ENCODE measurements at places on chromosomes 3 and 15. TPM values are rescaled to one million over a fixed set of nuclear protein-coding genes. Genes with fewer than 3 reads are reported as not detected.
A peak's percentile ranks its signal among the peaks of the same experiment; 100 is the strongest.

UBXN7 gene
- polyA plus RNA-seq, result 33.2 TPM

GRCh38 chr3:159779883-159780282 is 208.8 kb upstream of the IL12A start:
- no peak for DNase-seq

UBAP1L gene
- 3.1 TPM for polyA plus RNA-seq

FSD2 gene
- 0.15 TPM for polyA plus RNA-seq

TLE3 gene
- polyA plus RNA-seq, result 32.1 TPM

DNA sequence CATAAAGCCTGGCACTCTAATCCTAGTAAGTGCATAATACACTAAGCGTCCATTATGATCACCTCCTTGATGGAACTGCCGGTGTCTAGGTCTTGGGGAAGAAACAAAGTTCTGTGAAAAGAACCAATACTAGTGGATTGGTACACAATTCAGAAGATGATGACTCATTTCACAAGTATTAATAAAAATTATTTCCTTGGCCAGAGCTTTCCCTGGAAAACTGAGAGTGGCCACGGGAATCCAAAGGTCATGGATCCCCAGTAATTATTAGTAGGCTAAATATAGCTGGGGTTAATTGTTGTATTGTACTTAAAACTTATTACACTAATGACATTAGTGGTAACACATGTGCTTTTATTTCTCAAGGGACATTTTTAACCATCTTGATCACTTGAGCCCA is 808.0 kb upstream of the NR2F2 start:
- no peak for DNase-seq

DNA sequence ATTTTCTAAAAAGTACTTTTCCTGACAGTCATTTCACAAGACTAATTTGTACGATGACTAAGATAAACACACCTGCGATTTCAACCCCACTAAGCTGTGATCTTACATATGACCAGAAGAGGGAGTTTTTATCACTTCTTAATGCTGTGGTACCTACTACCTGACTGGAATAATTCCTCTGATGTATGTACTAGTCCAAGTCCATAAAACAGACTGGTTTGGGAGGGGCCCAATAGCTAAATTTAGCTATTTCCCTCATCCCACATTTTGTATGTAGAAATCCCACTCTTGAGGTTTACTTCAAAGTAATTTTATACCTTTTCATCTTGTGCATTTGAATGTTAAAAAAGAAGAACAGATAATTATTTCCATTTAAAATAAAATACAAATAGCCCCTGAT is 49.7 kb upstream of the SCAANT1 start:
- DNase-seq, result no peak

DNA sequence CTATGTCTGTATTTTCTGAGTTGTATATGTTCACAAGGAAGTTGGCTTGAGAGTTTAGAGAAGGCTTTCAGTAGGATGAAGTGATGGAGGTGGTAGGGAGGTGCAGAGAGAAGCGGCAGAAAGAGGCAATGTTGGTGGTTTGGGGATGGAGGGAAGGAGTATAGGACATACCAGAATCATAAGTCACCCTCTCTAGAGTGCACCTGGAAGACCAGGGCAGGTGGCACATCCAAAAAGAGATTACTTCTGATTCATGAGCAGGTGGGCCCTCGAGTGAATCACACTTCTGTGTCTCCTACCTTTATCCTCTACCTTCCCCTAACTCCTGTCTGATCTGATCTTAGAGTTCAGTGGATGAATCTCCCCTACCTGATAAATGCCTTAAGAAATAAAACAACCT is 41.8 kb upstream of the MRPL3 start:
- DNase-seq, result no peak

DNA sequence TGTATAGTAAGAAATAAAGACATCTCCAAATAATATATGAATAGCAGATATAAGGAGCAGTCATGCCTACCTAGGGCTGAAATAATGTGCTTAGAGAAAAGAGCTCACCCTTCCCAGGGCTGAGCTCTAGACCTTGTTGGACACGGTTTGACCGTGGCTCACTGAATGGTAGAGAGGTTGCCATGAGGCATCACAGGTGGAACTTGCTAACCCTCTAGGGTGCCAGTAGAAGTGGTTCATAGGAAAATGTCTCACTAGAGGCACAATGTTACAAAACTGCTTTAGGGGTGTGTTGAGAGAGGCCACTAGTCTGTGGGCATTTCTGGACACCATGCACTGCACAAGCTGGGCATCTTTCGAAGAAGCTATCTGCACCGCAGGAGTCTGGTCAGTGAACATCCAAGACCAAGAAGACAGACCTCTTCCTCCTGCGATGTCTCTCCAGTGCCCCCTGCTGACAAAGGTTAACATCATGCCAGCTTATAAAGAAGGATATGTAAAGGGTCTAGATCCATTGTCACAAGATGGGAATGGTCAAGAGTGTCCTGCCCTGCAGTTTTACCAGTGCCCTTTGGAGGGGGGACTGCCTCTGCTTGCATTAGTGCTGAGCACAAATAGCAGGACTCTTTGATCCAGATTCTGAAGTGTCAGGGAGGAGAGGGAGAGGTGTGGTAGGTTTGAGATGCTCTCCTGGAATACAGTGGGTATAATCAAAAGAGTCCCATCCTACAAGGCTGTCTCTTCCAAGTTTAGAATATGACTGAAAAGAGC is 266.8 kb downstream of the ZNF385D start:
- peak; percentile 27 for DNase-seq

DNA sequence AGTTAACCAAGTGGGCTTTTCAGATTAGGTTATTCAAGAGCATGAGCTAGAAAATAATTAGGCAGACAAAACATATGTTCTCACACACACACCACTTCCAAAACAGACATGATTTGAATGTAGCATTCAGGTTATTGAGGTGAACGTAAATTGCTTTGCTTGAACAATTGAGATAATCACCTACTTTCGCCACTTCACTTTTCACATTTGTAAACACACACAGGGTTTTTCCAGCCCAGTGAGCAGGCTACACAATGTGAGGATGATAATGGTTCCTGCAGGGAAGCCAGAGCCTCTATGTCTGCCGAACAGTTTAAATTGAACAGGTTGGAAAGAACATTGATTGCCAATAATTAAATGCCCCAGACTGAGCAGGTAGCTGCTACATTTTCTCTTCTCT is 560.8 kb downstream of the OCA2 start:
- DNase-seq, result no peak

- no peak for DNase-seq
Observed at GRCh38 chr15:72916897-72917296, 133.3 kb upstream of the ADPGK start.

PDCD6IP gene
- 157 TPM for polyA plus RNA-seq

GOLGA8R gene
- 4.8 TPM for polyA plus RNA-seq

- DNase-seq, result no peak
Observed at GRCh38 chr3:113685956-113686721, 10.3 kb downstream of the USF3 start.

NLGN1 gene
- polyA plus RNA-seq, result 2.2 TPM

GAP43 gene
- polyA plus RNA-seq, result 0.37 TPM

GRCh38 chr3:184184546-184185230 is 1.3 kb upstream of the ABCF3 start:
- no peak for DNase-seq

COL6A5 gene
- polyA plus RNA-seq, result 0.04 TPM

- DNase-seq, result no peak
Observed at GRCh38 chr15:42868683-42869082, 51.9 kb downstream of the TTBK2 start.

GASK1A gene
- 3.1 TPM for polyA plus RNA-seq

RNU5B-1 gene
- not detected for polyA plus RNA-seq

DNA sequence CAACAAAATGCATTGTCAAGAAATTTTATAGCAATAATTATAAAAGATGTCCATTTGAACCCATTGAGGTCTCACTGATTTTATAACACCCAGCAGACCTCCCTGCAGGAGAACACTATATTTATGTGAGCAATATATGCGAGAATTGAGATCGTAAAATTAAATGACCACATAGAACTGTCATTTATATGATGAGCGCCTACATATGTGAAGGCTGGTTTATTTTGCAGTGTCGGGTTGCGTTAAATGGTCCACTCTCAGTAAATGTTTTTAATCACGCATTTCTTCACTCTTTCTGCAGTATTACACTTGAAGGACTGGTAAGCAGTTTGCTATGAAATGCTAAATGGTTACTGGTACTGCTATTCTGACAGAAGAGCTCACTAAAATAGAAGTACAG is 408.5 kb upstream of the AGTR1 start:
- peak; percentile 3 for DNase-seq

FAM81A gene
- 25.7 TPM for polyA plus RNA-seq

PLXNA1 gene
- 24.1 TPM for polyA plus RNA-seq
